ENCODE measurements at places on chromosomes 1 and 21.

GRCh38 chr1:24805534-24806301 is 60.5 kb downstream of the CLIC4 start:
- DNase-seq: no peak

DNA sequence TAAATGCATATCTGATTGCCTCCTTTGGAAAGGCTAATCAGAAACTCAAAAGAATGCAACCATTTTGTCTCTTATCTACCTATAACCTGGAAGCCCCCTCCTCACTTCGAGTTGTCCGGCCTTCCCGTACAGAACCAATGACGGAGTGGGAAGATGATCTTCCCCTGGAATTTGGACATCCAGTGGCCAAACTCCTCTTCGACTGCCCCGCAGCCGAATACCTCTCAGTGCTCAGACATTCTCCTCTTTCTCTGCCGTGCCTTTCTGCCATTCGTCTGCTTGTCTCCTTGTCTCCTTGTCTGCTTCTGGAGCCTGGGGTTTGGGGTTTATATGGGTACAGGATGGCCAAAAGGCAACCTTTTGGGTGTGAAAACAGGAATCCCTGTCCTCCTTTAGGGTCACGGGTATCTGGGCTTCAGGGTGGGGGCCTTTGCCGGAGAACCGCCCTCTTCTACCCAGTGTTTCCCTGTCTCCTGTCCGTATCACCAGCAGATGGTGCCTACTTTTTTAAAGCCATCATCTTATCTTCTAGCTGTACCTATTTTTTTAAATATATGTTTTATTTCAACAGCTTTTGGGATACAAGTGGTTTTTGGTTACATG is 35.9 kb upstream of the RAB4A start:
- DNase-seq: no peak

DNA sequence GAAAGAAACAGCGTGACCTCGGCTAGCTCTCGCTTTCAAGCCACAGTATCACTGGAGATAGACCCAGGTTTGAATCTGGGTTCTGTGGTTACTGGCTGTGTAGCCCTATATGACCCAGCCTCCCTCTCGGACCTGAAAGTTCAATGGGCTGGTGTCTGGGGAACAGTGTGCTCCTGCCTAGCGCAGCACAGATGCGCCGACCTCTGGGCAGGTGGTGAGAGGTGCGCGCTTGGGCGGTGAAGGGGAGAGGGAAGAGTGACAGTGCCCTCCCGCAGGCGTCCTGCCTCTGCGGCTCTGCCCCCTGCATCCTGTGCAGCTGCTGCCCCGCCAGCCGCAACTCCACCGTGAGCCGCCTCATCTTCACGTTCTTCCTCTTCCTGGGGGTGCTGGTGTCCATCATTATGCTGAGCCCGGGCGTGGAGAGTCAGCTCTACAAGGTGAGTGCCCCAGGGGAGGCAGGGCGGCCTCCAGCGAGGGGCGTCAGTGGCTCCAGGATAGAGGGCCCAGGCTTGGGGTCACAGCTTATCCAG is 10.5 kb downstream of the SERINC2 start:
- DNase-seq: peak; percentile 66

DNA sequence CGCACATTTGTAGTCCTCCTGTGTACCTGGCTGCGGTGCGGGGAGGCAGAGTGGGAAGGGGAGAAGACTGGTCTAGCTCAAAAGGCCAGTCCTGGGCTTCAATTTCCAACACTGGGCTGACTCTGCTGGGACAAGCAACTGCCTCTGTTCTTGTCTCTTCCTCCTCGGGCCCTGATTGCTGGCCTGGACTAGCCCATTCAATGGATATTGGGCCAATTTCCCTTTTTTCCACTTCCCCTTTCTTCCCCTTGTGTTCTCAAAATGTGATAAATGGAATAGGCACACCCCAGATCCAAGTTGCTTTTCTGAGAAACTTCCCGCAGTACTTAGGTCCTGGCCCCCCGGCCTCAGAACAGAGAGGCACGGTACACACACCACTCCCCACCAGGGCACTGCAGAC is 48.2 kb downstream of the SPSB1 start:
- no peak for DNase-seq

DNA sequence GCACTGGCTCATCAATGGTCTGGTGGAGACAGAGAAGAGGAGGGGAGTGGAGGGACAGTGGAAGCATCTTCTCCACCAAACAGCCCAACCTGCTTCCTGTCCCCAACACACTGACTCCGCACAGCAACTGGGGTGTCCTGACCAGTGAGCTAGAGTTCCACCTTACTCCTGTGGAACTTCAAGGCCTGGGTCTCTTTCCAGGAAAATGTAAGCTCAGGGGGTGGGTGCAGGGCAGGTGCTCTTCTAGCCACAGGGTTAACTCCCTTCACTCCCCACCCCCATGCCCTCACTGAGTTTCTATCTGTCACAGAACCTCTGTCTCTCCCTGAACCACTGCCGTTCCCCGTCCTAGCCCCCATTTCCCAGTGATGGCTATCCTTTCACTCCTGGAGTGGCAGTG is 876 bp downstream of the MOB3C start:
- no peak for DNase-seq

DNA sequence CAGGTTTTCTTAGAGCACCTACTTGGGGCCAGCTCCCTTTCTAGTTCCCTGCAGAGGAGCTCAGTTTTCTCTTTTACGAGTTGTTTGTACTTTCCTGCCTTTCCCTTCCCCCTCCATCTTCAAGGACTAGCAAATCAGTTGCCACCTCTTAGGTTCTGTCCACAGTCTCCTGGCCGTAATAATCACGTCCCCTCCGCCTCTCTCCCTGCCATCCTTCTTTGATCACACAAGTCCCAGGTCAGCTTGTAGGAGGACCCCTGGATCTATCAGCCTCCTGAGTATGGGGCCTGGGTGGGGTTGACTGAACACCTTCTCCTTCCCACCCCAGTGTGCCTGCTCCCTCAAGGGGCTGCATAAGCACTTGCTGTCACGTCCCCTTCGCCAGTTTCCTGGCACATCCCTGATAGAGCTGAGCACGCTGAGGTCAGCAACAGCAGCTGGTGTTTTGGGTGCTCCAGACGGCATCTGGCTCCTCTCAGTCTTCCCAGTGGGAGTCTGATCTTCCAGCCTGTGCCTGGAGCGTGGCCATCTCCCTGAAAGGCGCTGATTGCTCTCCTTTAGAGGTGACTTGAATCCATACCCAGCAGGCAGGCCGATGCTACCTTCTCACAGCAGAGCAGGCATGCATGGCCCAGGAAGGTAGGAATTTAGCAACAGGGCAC is 216.1 kb upstream of the TMEM51 start:
- DNase-seq: no peak

DNA sequence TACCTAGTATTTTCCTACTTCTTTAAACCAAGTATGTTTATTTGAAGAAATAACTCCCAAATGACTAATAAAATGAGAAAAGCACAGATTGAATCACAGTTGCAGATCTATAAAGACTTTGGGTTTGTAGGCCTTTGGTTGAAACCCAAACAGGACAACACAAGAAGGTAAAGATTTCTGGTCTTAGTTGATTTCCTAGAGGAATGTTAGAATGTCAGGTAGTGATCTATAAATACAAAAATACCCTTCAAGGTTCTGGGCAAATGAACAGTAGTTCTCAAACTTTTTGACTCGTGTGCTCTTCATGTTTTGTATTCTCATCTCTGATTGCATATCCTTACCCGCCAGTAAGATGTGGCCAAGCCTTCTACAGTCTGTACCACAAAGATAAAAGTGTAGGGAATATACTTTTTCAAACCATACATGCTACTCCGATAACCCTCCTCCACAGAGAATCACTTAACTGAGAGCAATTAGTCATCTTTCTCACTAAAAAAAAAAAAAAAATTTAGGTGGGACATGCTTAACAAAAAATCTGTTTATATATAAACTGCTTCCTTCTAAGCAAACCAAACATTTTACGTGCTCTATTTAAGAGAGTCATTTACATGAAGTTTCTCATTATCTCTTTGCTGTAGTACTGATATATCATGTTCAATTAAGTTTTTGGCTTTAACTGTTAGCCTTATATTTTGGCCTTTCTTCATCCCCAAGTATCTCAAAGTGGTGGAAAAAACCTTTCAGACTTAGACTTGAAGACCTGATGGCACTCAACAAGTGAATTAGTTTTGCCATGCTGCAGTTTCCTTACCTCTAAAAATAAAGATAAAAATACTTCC is 36.0 kb downstream of the CNIH4 start:
- no peak for DNase-seq

DNA sequence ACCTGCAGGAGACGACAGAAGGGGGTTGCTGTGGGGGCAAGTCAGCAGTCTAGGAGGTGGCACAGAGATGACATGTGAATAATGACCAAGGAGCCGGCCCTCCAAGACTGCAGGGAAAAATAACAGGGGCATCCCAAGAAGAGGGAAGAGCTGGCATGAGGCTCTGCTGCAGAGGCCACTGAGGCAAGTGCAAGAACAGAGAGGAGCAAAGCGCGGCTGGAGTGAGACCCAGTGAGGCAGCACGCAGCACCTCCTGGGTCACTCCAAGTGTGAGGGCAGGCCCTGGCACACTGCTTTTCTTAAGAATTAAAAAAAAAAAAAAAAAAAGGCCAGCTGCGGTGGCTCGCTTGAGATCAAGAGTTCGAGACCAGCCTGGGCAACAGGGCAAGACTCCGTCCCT is 80.1 kb downstream of the SLC66A1 start:
- DNase-seq: no peak

- no peak for DNase-seq
Observed at GRCh38 chr1:79524126-79524525, 517.6 kb upstream of the ADGRL4 start.

- no peak for DNase-seq
Observed at GRCh38 chr21:20169812-20170576, 828.2 kb upstream of the NCAM2 start.

GRCh38 chr1:227790034-227790400 is 25.5 kb upstream of the PRSS38 start:
- no peak for DNase-seq

DNA sequence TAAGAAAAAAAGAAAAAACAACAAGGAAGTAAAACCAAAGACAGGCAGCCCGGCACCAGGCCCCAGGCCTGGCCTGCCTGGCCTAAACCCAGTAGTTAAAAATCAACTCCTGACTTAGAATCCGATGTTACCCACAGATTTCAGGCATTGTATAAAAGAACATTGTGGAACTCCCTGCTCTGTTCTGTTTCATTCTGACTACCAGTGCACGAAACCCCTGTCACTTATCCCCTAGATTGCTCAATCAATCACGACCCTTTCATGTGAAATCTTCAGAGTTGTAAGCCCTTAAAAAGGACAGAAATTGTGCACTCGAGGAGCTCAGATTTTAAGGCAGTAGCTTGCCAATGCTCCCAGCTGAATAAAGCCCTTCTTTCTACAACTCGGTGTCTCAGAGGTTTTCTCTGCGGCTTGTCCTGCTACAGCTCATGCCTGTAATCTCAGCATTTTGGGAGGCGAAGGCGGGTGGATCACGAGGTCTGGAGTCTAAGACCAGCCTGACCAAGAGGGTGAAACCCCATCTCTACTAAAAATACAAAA is 15.6 kb upstream of the MYOCOS start:
- DNase-seq: no peak

- peak; percentile 50 for DNase-seq
Observed at GRCh38 chr1:225450491-225451191, 22.8 kb upstream of the LBR start.

- DNase-seq: no peak
Observed at GRCh38 chr1:50930965-50931737, 28.9 kb downstream of the FAF1 start.

- no peak for DNase-seq
Observed at GRCh38 chr1:24472527-24473251, 29.9 kb upstream of the RCAN3 start.

DNA sequence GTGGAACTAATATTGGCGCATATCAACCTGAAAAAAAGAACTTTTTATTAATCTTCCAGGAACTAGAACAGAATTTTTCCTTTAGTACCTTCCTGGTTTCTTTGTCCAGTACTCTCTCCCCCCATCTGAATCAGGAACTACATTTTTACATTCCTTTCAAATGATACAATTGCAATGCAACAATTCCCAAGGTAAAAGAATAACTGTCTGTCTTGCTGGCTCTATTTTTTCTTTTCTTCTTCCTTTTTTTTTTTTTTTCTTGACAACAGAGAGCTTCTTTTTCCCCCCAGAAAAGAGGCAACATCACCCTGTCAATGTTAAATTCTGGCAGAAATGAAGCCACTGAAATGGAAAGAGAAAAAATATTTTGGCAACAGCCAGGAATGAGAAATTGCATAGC is 4.5 kb upstream of the CD101 start:
- no peak for DNase-seq

GRCh38 chr1:85028151-85028550 is 20.1 kb downstream of the MCOLN3 start:
- DNase-seq: no peak

GRCh38 chr1:207920444-207921021 is 9.6 kb upstream of the CD34 start:
- no peak for DNase-seq

Measured in HL-60 (cell line).